Left renal pelvis (tissue), 4 donors: ENCODE measurements at places on chromosomes 1 and 21. TPM values are rescaled to one million over a fixed set of nuclear protein-coding genes. Genes with fewer than 3 reads are reported as not detected.

ANGPTL1 gene
- polyA plus RNA-seq: 9.7 TPM

FOXE3 gene
- polyA plus RNA-seq: 0.12 TPM

HSD3B1 gene
- 0.40 TPM for polyA plus RNA-seq

DISP3 gene
- 1.7 TPM for polyA plus RNA-seq

GFI1 gene
- polyA plus RNA-seq: 0.22 TPM

C1orf53 gene
- polyA plus RNA-seq: 1.8 TPM

SLFNL1 gene
- 0.37 TPM for polyA plus RNA-seq

DIPK1A gene
- polyA plus RNA-seq: 8.9 TPM

MANEAL gene
- 4.4 TPM for polyA plus RNA-seq

FNDC5 gene
- 44.6 TPM for polyA plus RNA-seq

OR2T10 gene
- polyA plus RNA-seq: not detected

GBP6 gene
- polyA plus RNA-seq: not detected

UBE2U gene
- not detected for polyA plus RNA-seq

PLPPR4 gene
- 2.5 TPM for polyA plus RNA-seq

FOXD2 gene
- 5.4 TPM for polyA plus RNA-seq

RORC gene
- 0.90 TPM for polyA plus RNA-seq

ADAMTS4 gene
- polyA plus RNA-seq: 0.60 TPM
